ENCODE measurements at places on chromosomes 4 and X.
A peak's percentile ranks its signal among the peaks of the same experiment; 100 is the strongest.

GRCh38 chr4:68693325-68694075 lies 23.0 kb upstream of the UGT2B15 start:
- no peak for DNase-seq

DNA sequence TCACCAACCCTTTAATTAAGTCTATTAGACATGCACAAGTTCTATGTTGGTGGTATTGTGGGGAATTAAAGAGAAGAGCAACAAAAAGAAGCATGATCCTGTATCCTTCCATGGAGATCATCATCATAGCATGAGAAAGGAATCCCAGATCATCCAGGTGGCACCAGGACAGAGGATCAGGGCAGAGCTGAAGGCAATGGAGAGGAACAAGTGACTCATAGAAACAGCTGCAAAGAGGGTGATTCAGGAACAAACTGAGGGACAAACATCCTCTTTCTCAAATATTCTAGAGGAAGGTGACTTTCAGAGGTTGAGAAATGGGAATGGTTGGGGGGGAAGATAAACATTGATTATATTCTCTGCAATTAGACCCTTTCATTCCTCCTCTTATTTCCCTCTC lies 105.5 kb upstream of the OTUD4 start:
- DNase-seq = no peak

- no peak for DNase-seq
These were observed 251.6 kb downstream of the USP46 start for GRCh38 chr4:52407545-52407944.

DNA sequence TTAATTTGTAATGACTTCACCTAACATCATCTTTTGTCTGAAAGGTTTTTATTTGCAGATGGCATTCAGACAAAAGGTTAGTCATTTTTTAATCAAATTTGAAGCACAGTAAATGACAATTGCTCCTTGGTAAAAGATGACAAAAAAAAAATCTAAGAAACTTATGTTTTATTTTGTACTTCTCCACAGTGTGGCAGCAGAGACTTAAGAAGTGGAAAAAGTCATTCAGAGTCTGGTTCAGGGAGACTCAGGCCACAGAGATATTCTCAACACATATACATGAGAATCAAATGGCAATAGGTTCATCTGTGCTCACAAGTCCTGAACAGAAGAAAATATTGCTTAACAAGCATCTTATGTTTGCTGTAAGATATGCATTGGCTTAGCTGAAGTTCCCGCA lies 436.2 kb downstream of the KCNIP4 start:
- DNase-seq = peak; percentile 40

GRCh38 chr4:15013585-15013984 lies 11.3 kb downstream of the CPEB2 start:
- no peak for DNase-seq

- no peak for DNase-seq
These were observed 102.1 kb downstream of the CPZ start for GRCh38 chr4:8694651-8695151.

DNA sequence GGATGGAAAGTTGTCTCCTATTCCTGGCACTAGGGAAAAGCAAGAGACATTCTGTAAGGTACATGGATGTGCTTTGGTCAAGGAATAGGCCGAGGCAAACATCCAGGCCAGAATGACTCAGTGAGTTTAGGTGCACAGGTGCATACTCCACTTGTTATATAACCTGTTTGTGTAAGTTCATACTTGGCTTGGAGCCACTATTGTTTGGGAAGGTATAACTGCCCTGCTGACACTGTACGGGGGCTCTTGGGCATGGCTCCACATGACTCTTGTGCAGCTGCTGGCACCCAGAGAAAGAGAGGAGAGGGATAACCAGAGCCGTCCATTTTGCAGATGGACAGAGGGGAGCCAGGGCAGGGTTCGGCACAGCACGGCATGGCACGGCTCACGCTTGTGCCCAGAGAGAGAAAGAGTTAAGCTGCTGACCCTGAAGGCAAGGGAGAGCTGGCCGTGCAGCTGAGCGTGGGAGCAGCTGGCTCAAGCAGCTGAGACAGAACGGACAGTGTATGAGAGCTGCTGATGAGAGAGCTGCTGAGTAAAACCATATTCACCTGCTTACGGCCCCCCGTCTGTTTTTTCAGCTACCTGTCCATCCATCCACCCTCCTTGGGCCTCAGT lies 98.0 kb downstream of the SLC2A9 start:
- no peak for DNase-seq

DNA sequence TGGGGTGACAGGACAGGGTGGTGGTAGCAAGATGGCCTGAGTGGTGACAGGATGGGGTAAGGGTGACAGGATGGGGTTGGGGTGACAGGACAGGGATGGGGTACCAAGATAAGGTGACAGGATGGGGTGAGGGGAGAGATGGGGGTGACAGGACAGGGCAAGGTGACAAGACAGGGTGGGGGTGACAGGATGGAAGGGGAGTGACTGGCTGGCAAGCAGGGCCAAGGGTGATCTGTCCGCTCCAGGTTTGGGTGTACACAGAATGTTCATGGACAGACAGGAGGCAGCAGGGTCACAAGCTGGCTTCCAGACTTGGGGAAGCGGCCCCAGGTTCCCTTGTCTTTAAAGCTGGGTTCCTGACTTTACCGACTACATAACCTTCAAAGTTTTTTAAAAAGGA lies 23.3 kb downstream of the RNF212 start:
- DNase-seq = no peak

- no peak for DNase-seq
These were observed 182.7 kb downstream of the KDR start for GRCh38 chr4:54942721-54943120.

GRCh38 chrX:136708348-136708747 lies 60.4 kb downstream of the CD40LG start:
- no peak for DNase-seq

GRCh38 chr4:41587286-41587685 lies 49.3 kb downstream of the LIMCH1 start:
- DNase-seq = no peak

- no peak for DNase-seq
These were observed 27.7 kb upstream of the RPL34 start for GRCh38 chr4:108592674-108592986.

- DNase-seq = no peak
These were observed 15.3 kb downstream of the TENM3 start for GRCh38 chr4:182258441-182259000.

DNA sequence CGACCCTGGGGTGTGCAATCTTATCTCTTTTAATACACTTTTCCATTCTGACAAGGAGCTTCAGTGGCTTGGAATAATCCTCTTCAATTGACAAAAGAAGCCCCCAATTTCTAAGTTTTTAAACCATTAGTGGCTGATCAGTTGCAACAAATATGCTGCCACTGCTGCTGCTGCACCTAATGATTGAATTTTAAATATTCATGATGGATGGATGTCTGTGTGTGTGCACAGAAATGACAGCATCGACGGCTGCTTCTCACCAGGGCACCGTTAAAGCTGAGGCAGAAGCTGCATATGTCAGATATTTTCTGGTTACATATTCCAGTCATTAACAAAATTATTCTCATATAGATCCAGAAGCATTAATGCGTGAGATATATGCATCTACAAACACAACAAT lies 182.4 kb downstream of the MGST2 start:
- no peak for DNase-seq

DNA sequence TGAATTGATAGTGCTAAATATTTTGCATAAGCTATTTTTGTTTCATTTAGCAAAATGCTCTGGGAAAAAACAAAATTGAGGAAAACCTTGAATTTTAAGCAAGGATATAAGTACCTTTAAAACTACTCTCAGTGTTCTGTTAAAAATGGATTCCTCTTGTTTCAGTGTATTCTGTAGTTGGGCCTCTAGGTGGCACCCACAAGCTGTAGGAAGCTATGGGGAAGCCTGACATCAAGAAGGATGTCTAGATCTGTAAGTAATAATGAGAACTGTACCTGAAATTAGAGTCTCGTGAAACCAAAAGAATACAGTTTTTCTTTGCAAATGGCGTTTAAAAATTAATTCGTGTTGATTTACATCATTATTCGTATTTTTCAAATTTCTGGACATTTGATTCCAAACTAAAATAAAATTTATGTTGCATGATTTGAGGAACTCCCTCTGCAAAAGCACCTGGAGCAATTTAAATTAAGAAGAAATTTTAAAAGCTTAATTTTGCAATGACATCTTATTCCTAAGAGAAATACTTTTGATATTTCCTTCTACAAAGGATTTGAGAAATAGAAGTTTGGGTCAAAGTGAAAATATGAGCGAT lies 51.2 kb downstream of the TMPRSS11E start:
- DNase-seq = peak; percentile 59

GRCh38 chr4:28238876-28239275 lies 1378.2 kb downstream of the STIM2 start:
- DNase-seq = no peak

- DNase-seq = no peak
These were observed 105.9 kb downstream of the SLC10A7 start for GRCh38 chr4:146415829-146416228.

Measured in BE2C (cell line).